Suppressor macrophage (primary cell): ENCODE measurements at places on chromosomes 3 and 15.
A peak's percentile ranks its signal among the peaks of the same experiment; 100 is the strongest.

GRCh38 chr3:176584413-176585176 is 612.7 kb downstream of the TBL1XR1 start:
- DNase-seq, result no peak

GRCh38 chr15:84982301-84982920 is 755 bp downstream of the PDE8A start:
- DNase-seq, result peak; percentile 80

DNA sequence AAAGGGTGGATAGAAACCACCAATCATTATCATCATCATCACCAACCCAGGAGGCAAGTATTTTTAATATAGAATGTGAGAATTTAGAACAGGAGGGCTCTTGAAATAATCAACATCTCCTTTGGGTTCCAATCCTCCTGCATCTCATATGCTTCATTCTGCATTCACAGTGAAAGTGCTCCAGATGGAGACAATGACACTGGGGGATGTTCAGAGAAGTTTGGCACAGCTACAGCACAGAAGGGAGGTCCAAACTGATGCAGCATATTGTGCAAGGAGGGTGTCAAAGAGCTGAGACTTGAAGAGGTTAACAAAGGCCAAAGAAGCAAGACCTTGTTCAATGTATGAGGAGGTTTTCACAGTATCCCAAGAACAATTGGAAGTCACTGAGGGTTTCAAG is 767.1 kb downstream of the NTRK3 start:
- DNase-seq, result no peak

- no peak for DNase-seq
Measured at GRCh38 chr3:64658001-64658400, 29.8 kb downstream of the ADAMTS9 start.

GRCh38 chr3:134751831-134752230 is 43.2 kb upstream of the EPHB1 start:
- DNase-seq, result no peak

GRCh38 chr3:168077091-168077490 is 18.6 kb downstream of the GOLIM4 start:
- no peak for DNase-seq

DNA sequence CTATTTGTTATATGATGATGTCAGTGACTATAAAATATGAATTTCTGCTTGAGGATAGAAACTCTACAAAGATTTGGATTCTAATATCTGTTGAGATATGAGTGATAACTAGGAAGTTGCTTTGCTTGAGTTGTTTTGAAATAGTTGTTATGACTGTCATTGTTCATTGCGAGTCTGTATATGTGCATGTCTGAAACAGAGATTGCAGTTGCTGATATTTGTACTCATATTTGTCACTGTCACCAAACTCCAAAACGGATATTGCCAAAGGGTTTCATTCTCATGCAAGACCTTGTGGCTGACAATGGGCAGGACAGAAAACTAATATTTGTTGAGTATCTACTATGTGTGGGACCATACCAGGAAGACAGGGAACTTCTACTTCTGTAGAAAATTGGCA is 240.2 kb downstream of the CD47 start:
- DNase-seq, result peak; percentile 20

DNA sequence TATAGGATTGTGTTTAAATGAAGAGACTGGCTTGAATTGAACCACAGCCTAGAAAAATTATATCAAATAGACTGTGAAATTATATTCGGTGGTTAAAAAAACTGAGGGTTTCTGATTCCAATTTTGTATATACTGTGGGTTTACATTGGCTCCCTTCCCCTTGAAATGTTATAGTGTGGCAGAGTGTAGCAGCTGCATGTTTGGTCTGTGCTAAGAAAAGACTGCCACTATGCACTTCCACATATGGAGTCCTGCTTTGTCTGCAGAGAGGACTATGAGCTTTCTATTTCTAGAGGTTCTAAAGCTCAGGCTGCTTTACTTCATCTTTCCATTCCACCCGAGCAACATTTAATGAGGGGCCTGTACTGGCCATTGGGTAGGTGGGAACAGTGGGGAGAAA is 112.3 kb downstream of the P3H2 start:
- DNase-seq, result no peak

DNA sequence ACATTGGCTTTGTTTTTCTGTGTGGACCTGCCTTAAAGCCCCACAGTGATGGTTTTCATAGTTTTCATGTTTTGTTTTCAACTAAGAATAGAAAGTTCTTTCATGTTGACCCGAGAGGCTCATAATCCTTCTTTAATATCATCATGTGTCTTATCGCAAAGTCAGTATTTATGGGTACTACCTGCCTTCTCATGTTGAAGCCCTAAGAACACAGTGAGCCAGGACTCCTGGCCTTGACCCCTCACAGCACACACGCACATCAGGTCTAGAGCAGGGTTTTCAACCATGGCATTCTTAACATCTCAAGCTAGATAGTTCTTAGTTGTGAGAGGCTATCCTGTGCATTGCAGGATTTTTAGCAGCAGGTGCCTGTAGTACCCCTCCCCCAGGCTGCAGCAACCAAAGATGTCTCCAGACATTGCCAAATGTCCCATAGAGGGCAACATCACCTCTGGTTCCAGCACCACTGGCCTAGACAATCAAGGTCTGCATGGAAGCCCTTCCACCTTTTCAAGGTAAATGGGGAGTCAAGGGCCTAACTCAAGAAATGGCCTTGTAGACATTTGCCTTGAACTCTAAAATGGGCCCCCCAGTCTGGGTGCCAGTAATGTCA is 118.3 kb downstream of the MTHFS start:
- DNase-seq, result no peak

DNA sequence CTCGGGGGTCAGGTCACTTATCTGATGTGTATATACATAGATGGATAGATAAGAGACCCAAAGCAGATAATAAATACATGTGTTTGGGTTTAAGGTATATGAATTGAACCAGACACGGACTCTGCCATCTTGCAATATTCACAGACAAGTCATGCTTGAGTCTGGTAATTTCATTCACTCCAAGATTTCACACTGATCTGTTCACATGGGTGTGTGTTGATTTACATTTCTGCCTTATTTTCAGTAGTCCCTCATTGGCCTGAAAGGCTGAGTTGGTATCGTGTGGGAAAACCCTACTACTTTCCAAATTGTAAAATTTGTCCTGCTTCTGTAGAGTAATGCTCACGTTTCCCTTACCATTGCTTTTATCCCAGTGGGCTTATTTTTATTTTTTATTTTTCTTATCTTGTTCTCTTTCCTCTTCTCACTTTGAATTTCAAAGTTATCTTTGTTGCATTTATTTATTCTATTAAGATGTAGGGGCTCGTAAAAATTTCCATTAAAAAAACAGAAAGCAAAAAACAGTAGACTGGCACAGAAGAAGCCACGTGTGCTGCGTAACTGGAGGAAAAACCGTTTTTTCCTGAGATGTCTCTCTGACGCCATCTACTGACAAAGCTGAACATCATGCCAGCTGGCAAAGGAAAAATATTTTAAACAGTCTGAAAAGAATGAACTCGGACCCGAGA is 10.8 kb upstream of the MFSD1 start:
- DNase-seq, result peak; percentile 74

- peak; percentile 97 for DNase-seq
Measured at GRCh38 chr15:68229386-68230156, at the start of gene CLN6. Gene CLN6 (minus strand): TSS chr15:68229728. CDS start chr15:68229584, 144 bp downstream.

GRCh38 chr3:45010811-45011333 is 15.2 kb upstream of the CLEC3B start:
- DNase-seq, result no peak
